H9 (cell line): ENCODE measurements at places on chromosomes 1 and 21.

DNA sequence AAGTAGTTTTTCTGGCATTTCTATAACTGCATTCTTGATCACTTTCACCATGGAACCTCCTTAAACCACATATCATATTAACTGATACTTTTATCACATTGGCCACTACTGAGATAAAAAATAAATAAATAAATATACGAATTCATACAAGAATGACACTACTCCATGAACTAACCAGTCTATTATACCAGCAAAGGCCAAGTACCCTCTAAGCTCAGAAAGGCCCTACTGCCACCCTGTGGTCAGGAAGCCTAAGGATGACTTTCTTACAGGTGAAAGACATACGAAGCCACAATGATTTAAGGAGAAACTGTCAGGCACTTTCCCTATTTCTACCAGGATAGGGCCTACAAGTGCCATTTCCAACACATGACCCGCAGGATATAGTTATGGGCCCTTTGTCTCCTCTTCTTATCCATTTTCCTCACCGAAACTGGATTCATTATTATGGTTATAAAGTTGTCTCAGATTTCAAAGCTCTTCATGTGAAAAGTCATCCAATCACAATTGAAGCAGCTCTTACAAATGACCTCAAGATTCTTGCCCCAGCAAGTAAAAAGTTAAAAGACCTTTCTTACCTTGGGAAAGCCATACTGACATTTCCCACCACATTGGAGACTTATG lies 23.9 kb downstream of the DNAJC8 start:
- no peaks in the 10 kb centered on the region for H3K27me3 ChIP-seq
- DNase-seq: peak; percentile 54
- H3K27ac ChIP-seq: no peak overlapping the region
- no peaks in the 10 kb centered on the region for H3K4me1 ChIP-seq

DNA sequence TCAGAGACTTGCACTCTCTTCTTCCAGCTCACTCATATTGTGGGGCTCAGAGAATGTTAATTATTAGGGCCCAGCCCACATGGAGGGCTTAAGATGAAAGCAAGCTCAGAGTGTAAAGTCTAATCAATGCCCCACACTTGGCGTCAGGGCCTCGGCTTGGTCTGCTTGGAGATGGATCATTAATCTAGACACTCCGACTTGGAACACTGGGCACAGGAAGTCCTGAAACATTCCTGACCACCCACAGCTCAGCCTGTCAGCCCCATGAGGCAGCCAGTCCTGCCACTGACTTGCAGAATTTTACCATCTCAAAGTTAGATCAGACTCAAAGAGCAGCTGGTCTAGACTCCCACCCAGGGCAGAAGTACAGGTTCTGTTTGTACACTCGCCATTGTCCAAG lies 69.8 kb upstream of the TRABD2B start:
- no peak overlapping the region for H3K4me3 ChIP-seq
- no peaks in the 10 kb centered on the region for H3K27me3 ChIP-seq
- no peaks in the 10 kb centered on the region for H3K4me1 ChIP-seq
- no peak overlapping the region for H3K27ac ChIP-seq
- H3K36me3 ChIP-seq: no peaks in the 10 kb centered on the region
- no peak for DNase-seq

DNA sequence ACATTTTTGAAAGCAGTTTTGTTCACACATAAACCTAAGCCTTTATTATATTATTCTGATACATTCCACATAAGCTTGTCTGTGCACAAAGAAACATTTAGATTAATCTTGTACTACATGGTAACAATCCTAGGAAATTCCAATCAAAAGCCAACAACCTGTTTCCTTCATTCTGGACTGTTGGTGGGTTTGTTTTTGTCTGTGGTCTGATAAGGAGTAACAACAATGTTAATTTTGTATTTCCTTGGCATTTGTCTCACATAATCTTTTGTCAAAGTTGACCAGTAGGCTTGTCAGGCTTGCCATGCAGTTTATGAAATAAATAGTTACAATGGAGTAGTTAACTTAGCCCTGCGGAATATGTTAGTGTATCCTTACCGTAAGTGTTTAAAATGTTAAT lies 183.3 kb downstream of the DHRS3 start:
- no peak overlapping the region for H3K27ac ChIP-seq
- H3K36me3 ChIP-seq: peaks cover 2% of the 10 kb centered on the region; the same call in 1 of the 2 replicates
- no peak overlapping the region for H3K4me3 ChIP-seq
- no peak for DNase-seq
- H3K27me3 ChIP-seq: no peaks in the 10 kb centered on the region

DNA sequence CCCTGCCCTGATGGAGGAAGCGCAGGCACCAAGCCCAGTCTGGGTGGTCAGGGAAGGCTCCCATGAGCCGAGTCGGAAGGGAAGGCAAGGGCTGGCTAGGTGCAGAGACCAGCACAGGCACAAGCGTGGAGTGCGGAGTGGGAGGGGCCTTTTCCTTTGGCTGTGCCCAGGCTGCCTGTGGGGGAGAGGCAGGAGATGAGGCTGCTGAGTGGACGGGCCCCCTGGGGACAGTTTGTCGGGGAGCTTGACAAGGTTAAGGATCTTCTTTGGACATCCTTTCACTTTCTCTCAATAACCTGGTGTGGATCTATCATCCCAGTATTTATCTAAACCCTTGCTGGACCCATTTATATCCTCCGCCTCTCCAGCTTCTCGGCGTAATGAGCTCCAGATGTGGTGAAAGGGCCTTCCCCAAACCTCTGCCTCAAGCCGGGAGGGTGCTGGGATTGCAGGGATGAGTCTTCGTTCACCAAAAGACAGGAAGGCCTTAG lies 42.9 kb downstream of the EPHB2 start:
- no peaks in the 10 kb centered on the region for H3K27me3 ChIP-seq
- no peaks in the 10 kb centered on the region for H3K36me3 ChIP-seq
- H3K4me1 ChIP-seq: no peaks in the 10 kb centered on the region
- H3K4me3 ChIP-seq: no peak overlapping the region
- no peak for DNase-seq
- no peak overlapping the region for H3K27ac ChIP-seq
